ENCODE measurements at places on chromosomes 7 and 10.

DNA sequence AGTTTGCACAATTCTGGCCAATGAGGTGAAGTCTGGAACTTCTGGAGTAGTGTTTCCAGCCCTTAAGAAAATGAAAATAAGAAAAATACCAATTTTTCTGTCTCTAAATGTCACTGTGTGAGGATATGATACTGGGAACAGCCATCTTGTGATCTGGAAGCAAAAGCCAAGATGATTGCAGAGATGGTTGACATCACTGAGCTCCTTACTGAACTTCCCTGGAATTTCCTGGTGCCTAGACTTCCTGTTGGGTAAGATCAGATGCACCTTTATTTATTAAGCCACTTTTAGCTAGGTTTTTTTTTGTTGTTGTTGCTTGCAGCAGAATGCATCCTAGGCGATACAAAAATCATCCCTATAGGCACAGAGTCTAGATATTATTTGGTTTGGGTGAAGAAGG lies 27.3 kb upstream of the INHBA start:
- DNase-seq, result no peak

DNA sequence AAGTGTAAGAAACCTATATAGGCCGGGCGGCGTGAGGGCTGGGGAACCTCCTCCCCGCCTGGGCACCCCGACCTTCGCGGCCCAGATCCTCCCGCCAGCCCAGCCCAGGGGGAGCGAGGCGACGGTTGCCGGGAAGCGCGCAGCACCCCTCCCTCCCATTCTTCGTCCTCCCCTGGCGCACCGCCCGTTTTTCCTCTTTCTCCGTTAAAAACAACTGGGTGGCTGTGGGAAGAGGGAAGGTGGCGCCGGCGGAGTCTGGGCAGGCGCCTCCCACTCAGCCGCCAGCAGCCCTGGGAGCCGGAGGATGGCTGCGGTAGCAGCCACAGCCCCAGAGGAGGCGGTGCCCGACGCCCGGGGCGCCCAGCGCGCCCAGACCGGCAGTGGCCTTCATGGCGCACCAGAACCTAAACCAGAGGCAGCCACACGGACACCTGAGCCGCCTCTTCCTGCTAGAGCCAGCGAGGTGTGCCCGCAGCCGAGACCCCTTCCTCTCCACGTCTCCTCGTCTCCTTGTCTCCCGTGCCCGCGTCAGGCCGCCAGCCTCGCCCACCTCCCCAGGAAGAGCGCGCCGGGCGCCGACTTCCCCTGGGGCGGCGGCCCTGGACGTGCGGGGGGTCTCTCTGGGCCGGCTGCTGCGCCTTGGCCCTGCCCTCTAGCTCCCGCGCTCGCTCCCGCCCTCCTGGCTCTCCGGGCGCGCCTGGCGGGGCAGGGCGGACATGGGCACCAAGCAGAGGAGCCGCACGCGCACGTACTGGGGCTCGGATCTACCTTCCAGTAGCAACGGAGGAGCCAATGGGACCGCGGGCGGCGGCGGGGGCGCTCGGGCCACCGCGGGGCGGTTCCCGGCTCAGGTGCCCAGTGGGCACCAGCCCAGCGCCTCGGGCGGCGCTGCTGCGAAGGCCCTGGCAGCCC lies 32.8 kb upstream of the SFTPD start:
- peak; percentile 18 for DNase-seq

- no peak for DNase-seq
These were observed 295.4 kb upstream of the KAT6B start for GRCh38 chr10:74530981-74531380.

GRCh38 chr7:142887282-142888015 lies 1.9 kb upstream of the TRPV6 start:
- DNase-seq, result no peak

DNA sequence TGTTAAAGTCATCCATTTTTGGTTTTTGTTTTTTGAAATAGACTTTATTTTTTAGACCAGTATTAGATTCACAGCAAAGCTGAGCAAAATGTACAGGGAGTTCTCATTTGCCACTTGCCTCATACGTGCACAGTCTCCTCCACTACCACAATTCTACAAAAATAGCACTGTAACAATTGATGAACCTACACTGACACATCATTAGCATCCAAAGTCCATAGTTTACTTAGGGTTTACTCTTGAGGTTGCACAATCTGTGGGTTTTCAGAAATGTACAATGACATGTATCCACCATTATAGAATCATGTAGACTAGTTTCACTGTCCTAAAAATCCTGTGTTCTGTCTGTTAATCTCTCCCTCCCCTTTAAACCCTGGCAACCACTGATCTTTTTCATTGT lies 125.8 kb upstream of the PDSS1 start:
- no peak for DNase-seq

DNA sequence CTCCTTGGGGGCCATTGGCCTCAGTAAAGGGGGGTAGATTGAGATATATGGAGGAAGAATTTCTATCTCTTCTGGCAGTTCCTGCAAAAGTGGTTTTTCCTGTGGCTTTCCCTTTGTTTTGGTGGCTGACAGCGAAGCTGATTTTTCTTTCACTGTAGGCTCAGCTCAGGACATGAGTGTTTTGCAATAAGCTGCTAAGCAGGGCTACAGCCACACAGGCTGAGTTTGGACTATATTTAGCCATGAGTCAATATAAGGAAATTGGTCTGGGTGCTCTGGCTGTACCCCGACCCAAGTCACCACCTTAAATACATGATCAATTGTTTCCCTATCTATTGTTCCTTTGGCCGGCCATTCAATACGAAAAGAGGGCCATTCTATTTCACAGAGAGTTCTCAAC lies 212.7 kb upstream of the KCND2 start:
- DNase-seq, result peak; percentile 49

GRCh38 chr10:123584419-123584775 lies 81.8 kb upstream of the GPR26 start:
- DNase-seq, result no peak

DNA sequence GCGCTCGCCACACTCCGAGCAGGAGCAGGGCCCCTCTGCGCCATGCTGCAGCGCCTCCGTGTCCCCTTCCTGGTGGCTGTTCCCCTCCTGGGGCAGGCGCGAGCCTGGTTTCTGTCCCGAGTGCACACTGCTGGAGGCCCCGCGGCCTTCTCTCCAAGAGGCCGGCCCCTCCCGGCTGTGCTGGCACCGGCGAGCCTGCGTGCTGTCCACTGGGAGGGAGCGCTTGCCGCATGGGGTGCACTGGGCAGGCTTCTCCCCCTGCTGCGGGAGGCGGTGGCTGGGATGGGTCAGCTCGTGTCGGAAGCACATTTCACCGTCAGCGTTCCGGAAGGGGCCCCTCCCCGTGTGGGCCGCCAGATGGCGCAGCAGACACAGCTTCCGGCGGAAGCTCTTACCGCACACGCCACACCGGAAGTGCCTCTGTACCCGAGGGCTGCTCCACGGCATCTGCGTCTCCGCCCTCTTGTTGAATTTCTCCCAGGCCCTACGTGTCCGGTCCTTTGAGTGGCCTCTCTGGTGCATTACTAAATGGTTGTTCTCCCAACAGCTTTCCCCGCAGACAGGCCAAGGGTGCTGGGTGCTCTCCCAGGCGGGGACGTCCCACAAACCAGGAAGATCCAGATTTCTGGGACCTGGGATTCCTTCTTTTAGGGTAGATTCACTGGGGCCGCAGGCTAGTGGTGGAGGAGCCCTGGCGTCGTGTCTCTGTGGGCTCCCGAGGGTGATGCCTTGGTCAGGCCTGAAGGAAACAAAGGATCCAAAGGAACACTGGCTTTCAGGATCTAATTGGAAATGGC lies 18.7 kb downstream of the ZNF786 start:
- DNase-seq, result no peak

DNA sequence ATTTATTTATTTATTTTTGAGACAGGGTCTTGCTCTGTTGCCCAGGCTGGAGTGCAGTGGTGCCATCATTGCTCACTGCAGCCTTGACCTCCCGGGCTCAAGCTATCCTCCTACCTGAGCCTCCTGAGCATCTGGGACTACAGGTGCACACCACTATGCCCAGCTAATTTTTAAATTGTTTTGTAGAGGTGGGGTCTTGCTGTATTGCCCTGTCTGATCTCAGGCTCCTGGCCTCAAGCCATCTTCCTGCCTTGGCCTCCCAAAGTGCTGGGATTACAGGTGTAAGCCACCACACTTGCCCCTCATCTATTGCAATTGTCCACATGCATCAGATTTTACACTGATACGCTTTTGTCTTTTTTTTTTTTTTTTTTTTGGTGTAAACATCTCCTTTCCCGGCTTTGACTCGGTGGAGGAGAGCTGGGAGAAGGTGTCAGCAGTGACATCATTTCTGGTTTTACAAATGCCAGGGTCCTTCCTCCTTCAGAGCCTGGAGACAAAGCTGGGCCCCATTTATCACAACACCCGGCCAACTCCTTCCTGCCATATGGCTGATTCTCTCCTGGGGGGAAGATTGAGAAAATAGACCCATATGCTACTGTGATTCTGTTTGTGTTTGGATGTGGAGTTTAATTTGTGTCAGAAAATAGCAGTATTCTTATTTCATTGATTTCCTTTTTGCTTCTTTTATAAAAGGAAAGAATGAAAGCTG lies 61.3 kb downstream of the GALNT17 start:
- no peak for DNase-seq

GRCh38 chr7:90771281-90771680 lies 175.2 kb downstream of the CDK14 start:
- DNase-seq, result no peak

GRCh38 chr7:134831862-134832261 lies 52.4 kb downstream of the CALD1 start:
- peak; percentile 38 for DNase-seq

GRCh38 chr7:128302139-128302538 lies 41.6 kb downstream of the RBM28 start:
- DNase-seq, result no peak

DNA sequence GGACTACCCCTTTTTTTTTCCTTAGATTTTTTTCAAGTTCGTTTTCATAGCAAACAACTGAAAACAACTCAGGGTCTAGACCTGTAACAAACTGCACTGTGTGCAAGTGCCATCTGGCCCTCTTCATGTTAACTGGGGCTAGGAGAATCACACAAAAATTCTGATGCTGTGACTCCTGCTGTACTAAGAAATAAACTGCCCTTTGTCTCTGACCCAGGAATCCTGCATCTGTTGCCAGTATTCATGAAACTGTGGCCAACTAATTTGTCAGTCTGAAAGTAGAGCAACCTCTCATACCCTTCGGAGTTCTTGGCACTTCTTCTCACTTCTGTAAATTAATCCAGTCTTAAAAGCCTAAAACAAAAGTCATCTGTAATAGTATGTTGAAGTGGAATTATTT lies 218.4 kb upstream of the PCDH15 start:
- peak; percentile 7 for DNase-seq

- no peak for DNase-seq
These were observed 162.8 kb downstream of the ELMO1 start for GRCh38 chr7:37285706-37286453.

GRCh38 chr10:97034301-97034700 lies 151.5 kb downstream of the SLIT1 start:
- no peak for DNase-seq

- DNase-seq, result peak; percentile 68
These were observed 99.9 kb downstream of the CUBN start for GRCh38 chr10:17029581-17030271.

- DNase-seq, result no peak
These were observed 29.6 kb downstream of the POR start for GRCh38 chr7:75944507-75944906.

- no peak for DNase-seq
These were observed 743 bp upstream of the PITRM1 start for GRCh38 chr10:3173171-3173878.

- DNase-seq, result no peak
These were observed 249.8 kb upstream of the HPS1 start for GRCh38 chr10:98696516-98696915.

DNA sequence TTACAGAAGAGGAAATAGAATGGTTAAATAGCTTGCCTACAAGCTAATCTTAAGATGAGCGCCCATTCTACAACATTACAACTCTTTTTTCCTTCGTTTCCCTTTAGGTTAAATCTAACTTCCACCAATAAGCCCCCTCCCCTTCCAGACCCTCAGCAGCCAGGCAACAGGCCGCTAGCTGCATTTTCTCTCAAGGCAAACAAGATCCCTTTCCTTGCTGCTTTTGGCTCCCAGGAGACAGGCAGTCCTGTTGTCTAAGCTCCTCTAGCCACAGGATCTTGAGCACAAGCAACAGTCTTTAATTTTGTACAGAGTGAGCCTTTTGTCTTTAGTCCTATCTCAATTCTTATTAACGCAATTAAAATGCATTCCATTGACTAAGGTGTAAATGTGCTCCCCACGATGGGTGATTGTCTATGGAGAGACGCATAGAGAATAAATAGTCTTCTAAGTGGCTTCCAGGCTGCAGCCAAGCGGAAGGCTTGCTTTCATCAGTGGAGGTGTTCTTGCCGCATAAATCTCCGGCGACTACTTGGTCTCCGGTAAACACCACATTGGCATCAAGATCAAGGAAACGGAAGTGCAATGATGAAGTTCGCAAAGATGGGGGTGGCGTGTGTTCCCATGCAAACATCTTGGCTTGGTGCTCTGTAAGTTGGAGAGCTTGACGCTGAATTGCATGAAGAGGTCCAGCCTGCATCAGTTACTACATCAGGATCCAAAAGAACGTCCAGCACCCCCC lies 181.9 kb upstream of the LYZL2 start:
- DNase-seq, result no peak

GRCh38 chr7:139775829-139776266 lies 1.9 kb downstream of the HIPK2 start:
- peak; percentile 75 for DNase-seq

DNA sequence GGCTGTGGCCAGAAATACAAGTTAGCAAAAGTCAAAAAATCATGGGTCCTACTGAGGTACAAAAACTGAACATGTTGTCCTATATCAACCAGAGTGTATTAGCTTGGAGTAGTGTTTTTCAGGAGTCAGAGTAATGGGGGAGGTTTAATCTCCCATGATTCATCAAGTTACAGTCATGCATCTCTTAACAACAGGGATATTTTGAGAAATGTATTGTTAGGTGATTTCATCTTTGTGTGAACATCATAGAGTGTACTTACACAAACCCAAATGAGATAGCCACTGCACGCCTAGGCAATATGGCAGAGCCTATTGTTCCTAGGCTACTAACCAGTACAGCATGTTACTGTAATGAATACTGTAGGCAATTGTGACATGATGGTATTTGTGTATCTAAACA lies 14.9 kb upstream of the TES start:
- no peak for DNase-seq

DNA sequence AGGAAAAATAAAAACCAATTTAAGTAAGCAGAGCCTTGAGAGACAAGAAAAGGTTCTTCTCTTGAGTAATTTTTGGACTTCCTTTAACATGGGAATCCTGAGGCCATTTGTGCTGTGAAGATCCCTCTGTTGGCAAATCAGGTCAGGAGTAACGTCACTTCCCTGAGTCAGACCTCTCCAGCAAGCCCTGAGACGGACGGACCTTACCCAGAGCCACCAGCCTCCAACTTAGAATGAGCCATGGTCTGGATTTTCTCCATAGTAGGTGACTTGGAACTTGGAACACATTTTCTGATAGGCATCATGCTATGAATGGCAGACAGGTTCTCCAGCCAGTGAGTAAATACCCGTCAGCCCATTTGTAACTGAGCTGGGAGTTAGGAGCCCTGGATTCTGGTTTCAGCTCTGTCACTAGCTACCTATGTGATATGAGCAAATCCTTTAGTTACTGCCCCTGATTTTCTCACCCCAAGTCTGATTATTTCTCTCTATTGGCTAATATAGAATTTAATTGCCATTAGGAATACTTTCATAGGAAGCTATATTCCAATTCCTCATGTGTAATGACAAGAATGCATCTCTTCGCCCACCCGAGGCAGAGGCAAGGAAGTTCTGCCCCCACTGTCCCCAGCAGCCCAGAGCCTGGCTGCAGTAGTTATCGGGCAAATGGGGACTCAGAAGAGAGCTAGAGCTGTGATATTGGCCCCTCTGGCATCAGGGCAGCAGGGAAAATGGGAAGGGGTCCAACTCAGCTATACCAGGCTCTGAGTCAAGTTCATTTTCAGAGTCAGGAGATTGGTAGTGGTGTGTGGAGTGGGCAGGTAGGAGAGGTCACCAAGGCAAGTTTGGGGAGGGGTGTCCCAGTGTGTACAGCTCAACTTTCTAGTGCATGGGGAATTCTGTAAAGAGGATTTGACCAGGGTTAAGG lies 153.7 kb upstream of the AGK start:
- DNase-seq, result no peak
